ENCODE measurements at places on chromosomes 13 and 19. TPM values are rescaled to one million over a fixed set of nuclear protein-coding genes. Genes with fewer than 3 reads are reported as not detected.

The LHB gene
- not detected for total RNA-seq

The ARHGAP45 gene
- total RNA-seq = 32.7 TPM

The GPR12 gene
- 0.63 TPM for total RNA-seq

The ZNF534 gene
- total RNA-seq = not detected

The LILRA2 gene
- total RNA-seq = 1.7 TPM

The ZNF554 gene
- 8.0 TPM for total RNA-seq

The LRP3 gene
- total RNA-seq = 37.2 TPM

The MYBPC2 gene
- total RNA-seq = not detected

The PCDH20 gene
- total RNA-seq = 0.30 TPM

The KLK12 gene
- total RNA-seq = not detected

The MIA gene
- total RNA-seq = 127 TPM

The ARHGEF18 gene
- 28.7 TPM for total RNA-seq

The PSG11 gene
- not detected for total RNA-seq

The ZNF506 gene
- total RNA-seq = 41.0 TPM

GRCh38 chr13:110652764-110653163 is 37.4 kb downstream of the NAXD start:
- DNase-seq = no peak

DNA sequence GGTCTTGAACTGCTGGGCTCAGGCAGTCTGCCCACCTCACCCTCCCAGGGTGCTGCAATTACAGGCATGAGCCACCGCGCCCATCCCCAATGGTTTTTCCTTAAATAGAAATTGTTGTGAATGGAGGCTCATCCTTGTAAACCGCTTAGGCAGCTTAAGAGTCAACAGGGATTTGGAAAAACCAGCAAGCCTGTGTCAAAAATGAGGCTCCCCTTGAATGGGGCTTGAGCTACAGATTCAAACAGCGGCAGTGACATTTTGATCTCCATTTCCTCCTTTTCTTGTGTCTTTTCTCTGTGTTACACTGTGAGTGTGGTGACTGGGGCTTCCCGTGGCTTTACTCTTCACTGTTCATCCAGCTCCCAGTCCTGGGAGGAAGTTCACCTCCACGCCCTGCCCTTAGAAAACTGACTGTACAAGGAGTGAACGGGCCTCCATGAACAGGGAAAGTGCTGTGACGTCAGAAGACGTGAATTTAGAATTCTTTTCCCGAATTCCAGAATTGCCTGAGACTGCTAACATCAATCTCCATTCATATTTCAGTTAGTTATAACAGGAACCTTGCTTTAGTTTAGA is 15.3 kb upstream of the RAB8A start:
- DNase-seq = no peak

DNA sequence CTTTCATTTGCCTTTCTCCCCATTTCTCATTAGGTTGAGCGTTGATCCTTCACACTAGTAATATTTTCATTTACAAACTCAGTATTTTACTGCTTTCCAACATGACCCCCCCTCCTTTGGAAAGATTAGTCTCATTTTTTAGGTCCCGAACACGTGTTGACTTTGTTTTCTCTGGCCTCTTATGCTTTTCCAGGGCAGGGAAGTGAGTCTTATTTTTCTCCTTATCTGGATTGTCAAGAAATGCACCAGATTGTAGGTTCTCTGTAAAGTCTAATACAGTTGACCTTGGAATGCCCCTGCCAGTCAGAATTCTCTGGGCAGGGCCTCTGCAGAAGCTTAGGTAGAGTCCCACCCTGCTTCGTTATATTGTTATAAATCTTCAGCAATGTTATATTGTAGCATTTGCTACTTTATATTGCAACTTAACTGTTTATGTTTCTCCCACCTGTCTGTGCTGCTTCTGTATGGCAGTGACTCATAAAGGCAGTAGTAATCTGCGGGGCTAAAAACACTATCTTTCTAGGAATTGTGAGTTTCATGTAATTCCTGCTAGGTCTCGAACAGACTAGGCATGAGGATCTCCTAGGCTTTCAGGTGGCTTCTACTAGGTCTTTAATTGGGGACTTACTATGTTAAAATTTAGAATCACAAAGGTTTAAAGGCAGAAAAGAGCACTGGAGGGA is 2.0 kb downstream of the TDRD3 start:
- no peak for DNase-seq

GRCh38 chr13:22482496-22483000 is 698.2 kb upstream of the SGCG start:
- DNase-seq = no peak

GRCh38 chr13:44755872-44756271 is 179.7 kb upstream of the TSC22D1 start:
- DNase-seq = no peak

GRCh38 chr13:102556806-102557205 is 40.0 kb upstream of the TPP2 start:
- DNase-seq = no peak

GRCh38 chr13:26052337-26052736 is 521 bp upstream of the SHISA2 start:
- no peak for DNase-seq

- no peak for DNase-seq
These were observed 375.4 kb upstream of the SLITRK6 start for GRCh38 chr13:86174622-86175021.

GRCh38 chr13:53537586-53537985 is 509.0 kb downstream of the OLFM4 start:
- no peak for DNase-seq

- no peak for DNase-seq
These were observed 45.1 kb downstream of the MCF2L start for GRCh38 chr13:113013878-113014751.

GRCh38 chr13:68076046-68076445 is 845.9 kb upstream of the PCDH9 start:
- DNase-seq = no peak

DNA sequence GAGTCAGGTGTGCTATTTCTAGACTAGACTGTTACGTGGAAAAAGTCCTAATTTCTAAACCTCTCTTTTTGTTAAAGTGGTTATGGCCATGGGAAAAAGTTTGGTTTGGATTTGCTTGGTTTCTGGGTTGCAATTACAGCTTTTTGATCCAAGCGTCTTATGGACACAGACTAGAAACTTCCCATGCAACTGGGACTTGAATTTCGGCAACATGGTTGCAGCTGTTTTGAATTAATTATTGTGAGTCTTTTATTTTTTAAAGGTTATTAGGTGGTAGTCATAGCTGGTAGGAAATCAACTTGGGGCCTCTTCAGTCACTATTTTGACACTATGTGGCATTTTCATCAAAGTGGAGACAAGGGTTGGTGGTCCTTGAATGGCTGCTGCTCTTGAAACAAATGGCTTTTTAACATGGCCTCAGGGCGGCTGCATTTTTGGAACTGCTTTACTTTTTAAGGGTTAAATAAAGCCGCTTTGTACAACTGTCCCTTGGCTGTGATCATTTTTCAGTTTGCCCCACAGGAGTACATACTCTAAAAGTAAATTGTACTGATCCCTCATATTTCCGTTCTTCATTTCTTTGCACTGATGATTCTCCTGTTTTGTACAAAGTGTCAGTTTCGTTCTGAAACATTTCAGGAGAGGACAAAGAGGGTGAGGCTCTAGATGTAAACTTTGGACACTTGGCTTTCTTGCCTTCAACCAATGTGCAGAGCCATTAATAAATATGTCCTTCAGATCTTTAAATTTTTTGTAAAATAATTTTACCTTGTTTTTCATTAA is 15.9 kb downstream of the HNRNPM start:
- no peak for DNase-seq

GRCh38 chr19:41541990-41542584 is 33.9 kb upstream of the CEACAM21 start:
- peak; percentile 67 for DNase-seq

DNA sequence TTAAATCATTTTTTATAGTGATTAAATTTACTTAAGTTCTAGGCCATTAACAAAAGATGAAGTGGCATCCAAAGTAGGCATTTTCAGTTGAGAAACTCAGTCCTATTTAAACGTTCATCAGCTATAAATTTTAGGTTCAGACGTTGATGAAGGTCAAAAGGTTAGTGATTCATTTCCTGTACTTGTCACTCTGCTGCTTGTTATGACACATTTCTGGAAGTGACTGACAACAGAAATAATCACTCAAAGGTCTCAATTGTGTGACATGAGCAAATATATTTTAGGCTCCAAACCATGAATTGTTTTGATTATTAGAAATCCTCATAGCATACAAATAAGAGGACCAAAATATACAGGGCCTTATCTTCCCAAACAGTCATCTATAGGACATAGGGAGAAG is 10.3 kb upstream of the EDNRB start:
- DNase-seq = no peak

- no peak for DNase-seq
These were observed 7.7 kb upstream of the MISP start for GRCh38 chr19:743168-743687.

DNA sequence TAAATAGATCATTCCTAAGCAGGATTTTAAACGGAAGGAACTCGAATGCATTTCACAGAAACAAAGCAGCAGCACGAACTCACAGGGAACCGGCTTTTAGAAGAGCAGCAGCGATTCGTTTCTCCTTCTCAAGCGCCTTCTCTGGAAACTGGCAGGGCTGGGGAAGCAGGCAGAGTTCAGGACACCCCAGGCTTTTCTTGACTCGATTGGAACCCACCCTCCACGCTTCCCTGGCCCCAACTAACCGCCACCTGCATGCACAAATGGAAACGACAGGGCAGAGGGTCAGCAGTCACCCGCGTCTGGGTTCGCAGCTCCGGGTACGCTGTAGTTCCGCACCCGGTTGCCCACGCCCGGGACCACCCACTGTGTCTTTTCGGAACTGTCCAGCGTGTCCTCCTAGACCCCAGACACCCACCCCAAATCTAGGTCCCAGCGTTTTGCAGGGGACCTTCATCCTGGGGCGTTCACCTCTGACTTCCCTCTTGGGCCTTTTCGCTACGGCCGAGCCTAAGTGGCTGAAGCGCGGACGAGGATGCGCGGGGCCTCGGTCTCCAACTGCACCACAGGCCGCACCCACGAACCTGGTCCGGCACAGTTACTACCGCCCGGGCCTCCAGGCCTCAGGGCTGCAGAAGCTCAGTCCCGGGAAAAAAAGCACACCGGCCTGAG is 500 bp downstream of the ZFP30 start:
- peak; percentile 4 for DNase-seq

DNA sequence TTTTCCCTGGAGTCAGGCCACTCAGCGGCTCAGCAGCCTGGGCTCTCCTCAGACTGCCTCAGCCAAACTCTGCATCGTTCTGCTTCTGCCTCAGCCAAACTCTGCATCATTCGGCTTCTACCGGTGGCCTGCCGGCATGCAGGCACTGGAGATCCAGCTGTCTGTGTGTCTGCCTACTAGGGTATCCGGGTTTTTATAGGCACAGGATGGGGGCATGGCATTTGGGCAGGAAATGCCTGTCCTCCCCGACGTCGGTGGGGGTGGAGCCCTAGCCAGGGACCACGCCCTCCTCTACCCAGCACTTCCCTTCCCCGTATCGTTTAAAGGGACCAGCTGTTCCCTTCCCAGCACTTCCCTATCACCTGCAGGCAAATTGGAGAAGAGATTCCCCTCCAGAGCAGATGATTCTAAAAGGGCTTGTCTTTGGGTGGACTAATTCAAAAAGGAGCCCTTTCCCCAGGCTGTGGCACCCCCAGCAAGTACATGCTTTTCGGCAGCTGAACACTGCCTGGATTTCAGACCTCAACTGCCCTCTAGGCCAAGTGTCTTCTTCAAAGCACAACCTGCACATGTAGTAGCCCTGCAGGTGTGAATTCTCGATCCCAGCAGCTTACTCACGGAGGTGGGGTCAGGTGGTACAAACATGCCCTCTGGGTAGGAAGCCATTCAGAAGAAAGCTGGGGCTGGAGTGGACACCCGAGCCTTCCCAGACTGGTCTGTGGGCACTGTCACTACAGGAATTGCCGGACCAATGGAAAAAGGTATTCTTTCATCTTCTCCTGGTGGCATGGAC is 25.4 kb upstream of the GPR12 start:
- peak; percentile 8 for DNase-seq

DNA sequence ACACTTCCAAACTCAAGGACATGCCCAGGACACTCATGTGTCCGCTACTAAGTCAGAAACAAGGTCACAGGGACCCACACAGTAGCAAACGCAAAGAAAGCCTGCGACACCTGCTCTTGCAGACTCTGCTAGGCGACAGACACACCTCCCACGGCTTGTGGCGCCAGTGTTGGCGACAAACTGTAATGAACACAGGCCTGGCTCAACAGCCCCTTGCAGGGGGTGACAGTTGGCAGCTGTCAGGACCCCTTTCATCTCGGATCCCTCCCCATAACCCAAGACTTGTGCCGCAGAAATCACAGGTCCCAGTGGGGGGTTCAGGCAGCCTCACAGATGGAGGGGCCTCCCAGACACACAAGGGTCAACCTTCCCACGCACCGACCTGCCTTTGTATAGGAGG is 364 bp downstream of the CKM start:
- DNase-seq = no peak

DNA sequence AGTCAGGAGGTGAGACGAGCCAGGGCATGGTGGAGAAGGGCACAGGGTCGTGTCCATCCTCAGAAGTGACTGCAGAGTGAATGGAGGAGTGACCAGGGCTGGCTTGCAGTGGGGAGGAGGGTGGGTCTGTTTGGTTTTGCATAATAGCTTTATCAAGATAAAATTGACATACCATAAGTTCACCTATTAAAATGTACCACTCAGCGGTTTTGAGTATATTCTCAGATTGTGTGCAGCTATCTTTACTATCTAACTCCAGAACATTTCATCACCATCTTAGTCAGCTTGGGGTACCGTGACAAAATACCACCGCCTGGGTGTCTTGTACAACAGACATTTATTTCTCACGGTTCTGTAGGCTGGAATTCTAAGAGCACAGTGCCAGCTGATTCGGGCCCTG is 13.2 kb downstream of the ZNF8 start:
- no peak for DNase-seq

GRCh38 chr19:44002212-44002565 is 568 bp upstream of the ZNF230 start:
- no peak for DNase-seq

DNA sequence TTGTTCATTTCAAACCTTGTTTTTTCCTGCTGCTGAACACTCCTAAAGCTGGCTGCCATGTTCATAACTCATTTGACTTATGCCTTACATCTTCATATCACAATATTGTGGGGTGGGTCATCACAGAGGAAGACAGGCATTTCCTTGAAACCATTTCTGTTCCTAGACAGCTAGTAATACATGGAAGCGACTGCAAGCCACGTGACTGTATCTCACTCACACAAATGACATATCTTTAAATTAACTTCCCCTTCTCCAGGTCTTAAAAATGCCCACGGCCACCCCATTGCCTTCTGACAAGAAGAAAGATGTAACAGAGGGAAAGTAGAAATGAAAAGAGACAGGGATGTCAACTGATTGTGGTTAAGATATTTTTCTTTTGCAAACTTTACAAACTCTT is 236.8 kb downstream of the LMO7 start:
- DNase-seq = no peak

DNA sequence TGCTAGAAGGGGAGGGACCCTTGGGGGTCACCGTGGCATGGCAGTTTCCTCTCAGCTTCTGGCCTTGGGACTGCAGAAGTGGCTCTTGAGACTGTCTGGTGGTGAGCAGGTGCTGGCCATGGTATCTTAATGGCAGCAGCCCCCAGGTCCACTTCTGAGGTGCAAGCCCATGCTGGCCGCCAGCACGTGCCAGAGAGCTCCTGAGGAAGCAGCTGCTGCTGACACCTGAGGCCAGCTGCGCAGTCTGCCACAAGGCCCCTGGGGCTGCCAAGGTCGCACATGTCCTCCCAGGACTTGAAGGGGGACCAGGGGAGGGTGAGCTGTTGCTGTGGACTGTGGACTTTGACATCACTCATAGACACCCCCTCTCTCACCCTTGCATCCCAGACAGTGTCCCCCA is 48.0 kb downstream of the NFIX start:
- DNase-seq = no peak
